Left lung (tissue), 14 donors: ENCODE measurements at places on chromosomes 7 and 10. TPM values are rescaled to one million over a fixed set of nuclear protein-coding genes. Genes with fewer than 3 reads are reported as not detected.

- DNase-seq, result no peak
- H3K36me3 ChIP-seq, result no peaks in the 10 kb centered on the region
Measured at GRCh38 chr7:128352153-128352537, 8.4 kb upstream of the RBM28 start.

GRCh38 chr7:33821970-33822369, 83.4 kb upstream of the BMPER start:
- H3K27me3 ChIP-seq, result no peaks in the 10 kb centered on the region
- no peaks in the 10 kb centered on the region for H3K4me1 ChIP-seq
- H3K36me3 ChIP-seq, result no peaks in the 10 kb centered on the region
- H3K27ac ChIP-seq, result no peak overlapping the region
- DNase-seq, result no peak

DNA sequence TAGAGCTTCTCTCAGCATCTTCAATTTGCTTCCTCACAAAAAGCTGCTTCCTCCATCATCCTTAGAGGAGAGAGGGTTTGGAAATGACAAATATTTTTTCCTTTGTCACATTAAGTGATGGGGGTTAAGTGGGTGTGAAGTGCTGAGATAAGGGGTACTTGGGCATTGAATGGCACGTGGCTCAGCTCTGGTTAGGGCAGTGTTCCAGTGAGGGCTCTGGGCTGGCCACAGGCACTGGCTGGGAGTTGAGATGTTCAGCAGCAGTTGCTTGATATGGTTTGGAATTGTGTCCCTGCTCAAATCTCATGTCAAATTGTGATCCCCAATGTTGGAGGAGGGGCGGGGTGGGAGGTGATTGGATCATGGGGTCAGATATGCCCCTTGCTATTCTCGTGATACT, 33.7 kb upstream of the CHCHD3 start:
- no peaks in the 10 kb centered on the region for H3K27me3 ChIP-seq
- DNase-seq, result no peak
- no peak overlapping the region for H3K27ac ChIP-seq
- H3K4me3 ChIP-seq, result no peak overlapping the region
- no peaks in the 10 kb centered on the region for H3K4me1 ChIP-seq

- H3K4me3 ChIP-seq, result no peak overlapping the region
- H3K27ac ChIP-seq, result no peak overlapping the region
Measured at GRCh38 chr7:152583006-152583405, 92.9 kb downstream of the XRCC2 start.

- H3K4me3 ChIP-seq, result no peak overlapping the region
- no peaks in the 10 kb centered on the region for H3K27me3 ChIP-seq
- no peaks in the 10 kb centered on the region for H3K4me1 ChIP-seq
- H3K27ac ChIP-seq, result no peak overlapping the region
Measured at GRCh38 chr10:88592906-88593305, 6.3 kb downstream of the LIPJ start.

- no peaks in the 10 kb centered on the region for H3K27me3 ChIP-seq
- no peaks in the 10 kb centered on the region for H3K36me3 ChIP-seq
- no peak for DNase-seq
- H3K27ac ChIP-seq, result no peak overlapping the region
Measured at GRCh38 chr10:112535531-112535951, 88.5 kb downstream of the VTI1A start.

- no peaks in the 10 kb centered on the region for H3K36me3 ChIP-seq
- no peak for DNase-seq
- H3K4me3 ChIP-seq, result no peak overlapping the region
- H3K4me1 ChIP-seq, result no peaks in the 10 kb centered on the region
Measured at GRCh38 chr10:90193240-90193985, 492.0 kb downstream of the KIF20B start.

GRCh38 chr7:45123913-45124710, 12.6 kb upstream of the TBRG4 start:
- no peaks in the 10 kb centered on the region for H3K27me3 ChIP-seq
- no peaks in the 10 kb centered on the region for H3K36me3 ChIP-seq
- H3K4me1 ChIP-seq, result no peaks in the 10 kb centered on the region
- no peak overlapping the region for H3K4me3 ChIP-seq

DNA sequence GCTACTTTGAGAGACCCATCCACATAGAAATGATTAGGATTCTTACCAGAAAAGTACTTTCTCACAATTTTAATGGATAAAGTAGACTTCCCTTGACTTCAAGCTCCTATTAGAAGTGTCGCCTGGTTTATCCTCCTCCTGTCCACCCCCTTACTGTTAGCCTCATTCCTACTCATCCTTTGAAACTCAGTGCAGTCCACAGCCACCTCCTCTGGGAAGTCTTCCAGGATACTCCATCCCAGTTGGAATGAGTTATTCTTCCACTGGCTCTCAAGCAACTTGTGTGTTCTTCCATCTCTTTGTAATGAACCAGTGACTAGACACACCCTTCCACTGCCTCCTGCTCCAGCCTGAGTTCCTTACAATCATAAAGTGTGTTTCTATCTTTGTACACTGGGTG, 25.1 kb upstream of the CDK1 start:
- no peaks in the 10 kb centered on the region for H3K27me3 ChIP-seq
- no peaks in the 10 kb centered on the region for H3K36me3 ChIP-seq
- H3K4me3 ChIP-seq, result no peak overlapping the region
- no peak for DNase-seq
- no peaks in the 10 kb centered on the region for H3K4me1 ChIP-seq

DNA sequence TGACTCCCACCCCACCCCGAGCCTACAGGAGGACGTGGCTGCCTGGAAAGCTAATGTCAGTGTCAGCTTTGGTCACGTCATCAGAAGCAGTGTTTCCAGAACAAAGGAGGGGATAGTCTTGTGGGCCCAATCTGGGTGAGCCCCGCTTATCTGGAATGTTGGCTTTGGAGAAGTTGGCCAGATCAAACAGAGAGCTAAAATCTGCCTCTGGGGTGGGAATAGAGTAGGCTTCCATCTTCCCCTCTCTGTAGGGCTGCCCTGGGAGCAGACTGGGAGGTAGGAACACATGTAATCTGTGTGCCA, 32.5 kb downstream of the SRRM3 start:
- no peaks in the 10 kb centered on the region for H3K36me3 ChIP-seq
- peaks cover 5% of the 10 kb centered on the region for H3K4me1 ChIP-seq

- H3K4me1 ChIP-seq, result no peaks in the 10 kb centered on the region
- H3K27me3 ChIP-seq, result no peaks in the 10 kb centered on the region
- no peaks in the 10 kb centered on the region for H3K36me3 ChIP-seq
Measured at GRCh38 chr10:112045938-112046337, 137.6 kb downstream of the GPAM start.

DNA sequence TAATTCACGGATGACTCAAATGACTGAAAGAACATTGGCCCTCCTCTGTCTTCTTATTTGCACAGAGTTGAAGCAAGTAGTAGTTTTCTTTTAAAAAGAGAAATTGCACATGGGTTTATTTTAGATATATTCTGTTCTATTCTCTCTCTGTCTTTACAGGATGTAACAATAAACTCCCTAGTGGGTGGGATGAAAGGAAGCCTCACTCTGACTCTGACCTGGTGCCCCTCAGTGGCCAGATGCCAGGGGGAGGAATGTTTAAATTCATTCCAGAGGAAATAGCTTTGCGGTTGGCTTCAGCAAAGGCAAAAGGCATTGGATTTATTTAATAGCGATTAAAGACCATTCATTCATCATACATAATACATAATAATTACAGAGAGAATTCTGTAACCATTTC, 156.4 kb upstream of the MTPN start:
- no peak for DNase-seq
- no peaks in the 10 kb centered on the region for H3K4me1 ChIP-seq
- no peaks in the 10 kb centered on the region for H3K36me3 ChIP-seq
- no peak overlapping the region for H3K4me3 ChIP-seq
- no peak overlapping the region for H3K27ac ChIP-seq

- H3K36me3 ChIP-seq, result no peaks in the 10 kb centered on the region
- no peak for DNase-seq
- no peak overlapping the region for H3K27ac ChIP-seq
- no peak overlapping the region for H3K4me3 ChIP-seq
- H3K27me3 ChIP-seq, result no peaks in the 10 kb centered on the region
- no peaks in the 10 kb centered on the region for H3K4me1 ChIP-seq
Measured at GRCh38 chr10:110446954-110447608, 50.6 kb upstream of the DUSP5 start.

- DNase-seq, result no peak
- H3K4me3 ChIP-seq, result no peak overlapping the region
- no peaks in the 10 kb centered on the region for H3K4me1 ChIP-seq
- peaks cover 67% of the 10 kb centered on the region for H3K27me3 ChIP-seq
- no peak overlapping the region for H3K27ac ChIP-seq
Measured at GRCh38 chr10:132836832-132837540, 51.0 kb upstream of the NKX6-2 start.

DNA sequence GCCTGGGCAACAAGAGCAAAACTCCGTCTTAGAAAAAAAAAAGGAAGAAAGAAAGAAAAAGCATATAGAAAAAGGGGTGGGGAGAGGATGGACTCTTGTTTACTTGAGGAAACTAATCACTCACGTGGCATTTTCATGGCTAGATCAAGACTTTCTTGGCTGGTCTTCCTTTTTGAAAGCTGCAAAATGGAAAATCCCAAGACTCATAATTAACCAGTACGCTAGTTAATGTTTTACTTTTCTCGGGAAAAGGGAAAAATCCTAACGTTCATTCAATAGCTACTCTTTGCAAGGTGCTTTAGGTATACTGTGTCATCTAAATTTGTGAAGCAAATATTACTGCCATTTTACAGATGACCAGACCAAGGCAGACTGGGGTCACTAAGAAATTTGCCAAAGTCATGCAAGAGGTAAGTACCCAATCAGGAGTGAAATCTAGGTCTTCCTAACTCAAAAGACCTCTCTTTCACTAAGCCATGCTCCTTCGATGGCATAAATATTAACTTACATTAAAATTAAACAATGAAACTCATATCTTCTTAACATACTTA, 24.4 kb downstream of the NAPEPLD start:
- no peak overlapping the region for H3K27ac ChIP-seq
- DNase-seq, result no peak
- H3K36me3 ChIP-seq, result no peaks in the 10 kb centered on the region
- H3K4me3 ChIP-seq, result no peak overlapping the region
- H3K27me3 ChIP-seq, result no peaks in the 10 kb centered on the region

DNA sequence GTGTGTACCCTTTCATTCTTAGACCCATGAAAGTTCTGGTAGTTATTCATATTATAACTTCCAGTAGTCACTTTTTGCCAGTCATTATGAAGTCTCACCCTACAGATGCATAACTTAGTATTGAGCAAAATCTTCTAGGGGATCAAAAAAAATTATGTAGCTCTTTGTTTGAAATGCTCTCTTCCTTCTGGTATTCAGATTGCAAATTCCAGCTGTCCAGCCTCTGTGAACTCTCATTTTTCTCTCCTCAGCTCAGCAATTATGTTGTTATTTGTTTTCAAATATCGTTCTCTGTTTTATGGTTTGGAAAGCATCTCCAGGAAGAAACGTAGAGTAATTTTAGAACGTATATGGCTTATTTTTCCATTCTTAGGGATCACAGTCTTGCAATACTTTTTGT, 442.5 kb downstream of the SEMA3D start:
- no peaks in the 10 kb centered on the region for H3K36me3 ChIP-seq
- H3K4me1 ChIP-seq, result no peaks in the 10 kb centered on the region
- no peak overlapping the region for H3K4me3 ChIP-seq
- DNase-seq, result no peak

DNA sequence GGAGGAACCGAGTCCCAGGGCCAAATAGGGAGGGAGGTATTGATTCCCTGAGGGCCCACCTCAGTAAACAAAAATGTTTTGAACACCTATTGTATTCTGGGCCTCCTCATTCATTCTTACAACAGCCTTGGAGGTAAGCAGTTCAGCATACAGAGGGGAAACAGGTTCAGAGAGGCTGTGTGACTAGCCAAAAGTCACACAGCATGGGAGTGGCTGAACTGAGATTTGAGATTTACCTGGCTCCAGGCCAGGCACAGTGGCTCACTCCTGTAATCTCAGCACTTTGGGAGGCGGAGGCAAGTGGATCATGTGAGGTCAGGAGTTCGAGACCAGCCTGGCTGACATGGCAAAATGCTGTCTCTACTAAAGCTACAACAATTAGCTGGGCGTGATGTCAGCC, 107.2 kb downstream of the TMEM130 start:
- no peak overlapping the region for H3K4me3 ChIP-seq
- no peak for DNase-seq
- no peaks in the 10 kb centered on the region for H3K4me1 ChIP-seq
- peaks cover 25% of the 10 kb centered on the region for H3K27me3 ChIP-seq
- H3K36me3 ChIP-seq, result no peaks in the 10 kb centered on the region

DNA sequence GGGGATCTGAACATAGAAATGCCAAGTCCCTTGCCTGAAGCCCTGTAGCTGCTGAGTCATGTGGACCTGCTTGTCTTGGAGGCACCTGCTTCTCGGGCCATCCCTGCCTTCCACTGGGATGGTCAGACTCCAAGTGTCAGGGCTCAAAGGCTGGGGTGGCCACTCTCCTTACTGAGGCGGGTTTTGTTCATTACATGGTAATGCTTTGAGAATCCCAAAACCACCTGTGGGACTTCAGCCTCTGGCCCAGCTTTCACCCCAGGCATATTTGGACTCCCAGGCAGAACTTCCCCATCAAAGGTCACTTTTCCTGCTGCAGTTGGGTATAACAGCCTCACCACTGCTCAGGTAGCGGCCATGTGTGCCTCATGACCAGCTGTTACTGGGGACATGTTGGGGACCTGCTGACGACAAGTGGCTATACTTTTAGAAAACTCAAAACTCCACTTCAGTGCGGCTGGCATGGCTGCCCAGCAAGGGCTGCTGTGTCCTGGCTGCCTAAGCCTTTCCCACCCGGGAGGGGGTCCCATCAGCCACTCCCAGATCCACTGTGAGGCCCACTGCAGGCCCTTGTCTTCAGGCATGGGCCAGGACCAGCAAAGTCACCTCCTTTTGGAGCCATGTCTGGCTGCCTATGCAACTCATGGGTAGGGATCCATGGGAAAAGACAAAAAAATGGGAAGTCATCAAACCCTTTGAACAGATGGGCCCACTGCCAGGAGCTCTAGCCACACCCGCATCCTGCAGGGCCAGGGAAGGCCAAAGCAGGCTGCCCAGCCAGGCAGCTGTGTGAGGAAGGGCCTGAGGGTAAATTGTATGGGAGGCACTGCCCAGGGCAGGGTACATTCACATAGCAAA, 96.7 kb downstream of the ARHGAP22 start:
- no peak overlapping the region for H3K27ac ChIP-seq
- H3K27me3 ChIP-seq, result no peaks in the 10 kb centered on the region
- H3K4me1 ChIP-seq, result peaks cover 31% of the 10 kb centered on the region
- no peaks in the 10 kb centered on the region for H3K36me3 ChIP-seq
- no peak for DNase-seq

DNA sequence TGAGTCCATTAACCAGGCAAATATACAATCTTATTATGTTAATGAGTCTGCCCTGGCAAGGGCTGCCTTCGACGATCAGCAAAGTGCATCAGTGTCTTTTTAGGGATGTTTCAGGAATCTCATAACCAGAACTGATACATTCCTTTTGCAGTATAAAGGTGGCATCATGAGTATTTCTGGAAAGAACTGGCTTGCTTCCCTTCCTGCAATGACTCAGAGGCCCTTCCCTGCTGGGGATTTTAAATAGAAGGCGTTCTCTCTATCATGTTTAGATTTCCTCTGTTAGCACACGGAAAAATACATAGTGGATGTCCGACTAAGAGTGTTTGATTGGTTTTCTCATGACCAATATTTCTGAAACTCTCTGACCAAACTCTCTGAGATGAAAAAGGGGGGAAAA, 1.8 kb downstream of the NPS start:
- no peak overlapping the region for H3K4me3 ChIP-seq
- no peaks in the 10 kb centered on the region for H3K4me1 ChIP-seq
- H3K27ac ChIP-seq, result no peak overlapping the region
- no peaks in the 10 kb centered on the region for H3K27me3 ChIP-seq
- H3K36me3 ChIP-seq, result no peaks in the 10 kb centered on the region
- no peak for DNase-seq

The SLC13A1 gene
- not detected for total RNA-seq

The ABCB4 gene
- total RNA-seq, result 0.16 TPM

The PDZD7 gene
- 0.58 TPM for total RNA-seq

The PNLIPRP3 gene
- 0.42 TPM for total RNA-seq

The MEOX2 gene
- 38.7 TPM for total RNA-seq

The ZNF117 gene
- 18.4 TPM for total RNA-seq

The OR2A1 gene
- not detected for total RNA-seq

The UMAD1 gene
- total RNA-seq, result 17.8 TPM
